ENCODE measurements at places on chromosomes 3 and 15.

GRCh38 chr15:51884517-51885236 is 55.2 kb downstream of the TMOD3 start:
- no peak for DNase-seq

DNA sequence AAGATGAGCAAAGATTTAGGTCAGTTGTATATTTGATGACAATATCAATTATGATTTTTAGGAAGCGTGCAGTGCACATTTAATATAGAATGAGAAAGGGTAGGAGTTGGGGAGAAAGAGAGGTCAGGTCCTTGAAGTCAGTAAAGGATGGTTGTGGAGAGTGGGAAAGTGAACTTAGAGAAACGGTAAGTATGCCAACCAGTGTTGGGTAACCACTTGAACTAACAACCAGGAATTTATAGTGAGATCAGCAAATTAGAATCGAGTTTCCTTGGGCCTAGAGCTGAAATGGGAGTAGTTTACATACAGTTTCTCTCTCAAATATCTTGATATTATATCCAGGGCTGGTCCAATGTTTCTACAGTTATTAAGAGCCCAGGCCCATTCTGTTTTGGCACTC is 188.5 kb upstream of the RBMS3 start:
- DNase-seq = no peak

GRCh38 chr3:104291437-104291851 is 1075.3 kb upstream of the ALCAM start:
- DNase-seq = no peak

DNA sequence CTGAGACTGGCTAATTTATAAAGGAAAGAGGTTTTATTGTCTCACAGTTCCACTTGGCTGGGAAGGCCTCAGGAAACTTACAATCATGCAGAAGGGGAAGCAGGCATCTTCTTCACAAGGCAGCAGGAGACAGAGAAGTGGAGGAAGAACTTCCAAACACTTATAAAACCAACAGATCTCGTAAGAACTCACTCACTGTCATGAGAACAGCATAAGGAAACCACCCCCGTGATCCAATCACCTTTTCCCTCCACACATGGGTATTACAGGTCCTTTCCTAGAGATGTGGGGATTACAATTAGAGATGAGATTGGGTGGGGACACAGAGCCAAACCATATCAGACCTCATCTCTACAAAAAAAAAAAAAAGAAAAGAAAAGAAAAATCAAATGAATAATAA is 25.7 kb downstream of the CGGBP1 start:
- DNase-seq = no peak

GRCh38 chr15:20340931-20341661 is 200.5 kb downstream of the GOLGA6L6 start:
- no peak for DNase-seq

- no peak for DNase-seq
Observed at GRCh38 chr3:167843481-167843880, 108.0 kb downstream of the SERPINI1 start.

DNA sequence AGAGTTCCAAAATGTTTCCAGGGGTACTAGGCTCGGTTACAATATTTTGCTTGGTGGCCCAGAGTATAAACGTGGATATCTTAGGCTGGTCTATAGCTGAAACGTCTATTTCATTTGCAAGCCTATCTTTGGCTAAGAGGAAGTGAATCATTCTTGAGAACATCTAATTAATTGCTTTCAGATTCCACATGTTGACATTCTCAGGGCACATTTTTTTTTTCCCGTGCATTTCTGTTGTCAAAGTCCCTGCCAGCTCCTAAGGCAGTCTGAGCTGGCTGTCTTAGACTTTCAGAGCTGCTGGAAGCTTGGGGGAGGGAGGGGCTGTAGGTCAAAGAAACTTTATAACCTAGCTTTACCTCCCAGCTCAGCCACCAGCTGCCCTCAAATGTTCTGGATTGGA is 23.2 kb upstream of the LAMP3 start:
- DNase-seq = no peak

- DNase-seq = no peak
Observed at GRCh38 chr15:65038836-65039235, 6.4 kb upstream of the SLC51B start.

GRCh38 chr15:78930577-78931388 is 14.1 kb downstream of the CTSH start:
- DNase-seq = peak; percentile 99

GRCh38 chr15:35540021-35540420 is 5.9 kb downstream of the DPH6 start:
- no peak for DNase-seq

DNA sequence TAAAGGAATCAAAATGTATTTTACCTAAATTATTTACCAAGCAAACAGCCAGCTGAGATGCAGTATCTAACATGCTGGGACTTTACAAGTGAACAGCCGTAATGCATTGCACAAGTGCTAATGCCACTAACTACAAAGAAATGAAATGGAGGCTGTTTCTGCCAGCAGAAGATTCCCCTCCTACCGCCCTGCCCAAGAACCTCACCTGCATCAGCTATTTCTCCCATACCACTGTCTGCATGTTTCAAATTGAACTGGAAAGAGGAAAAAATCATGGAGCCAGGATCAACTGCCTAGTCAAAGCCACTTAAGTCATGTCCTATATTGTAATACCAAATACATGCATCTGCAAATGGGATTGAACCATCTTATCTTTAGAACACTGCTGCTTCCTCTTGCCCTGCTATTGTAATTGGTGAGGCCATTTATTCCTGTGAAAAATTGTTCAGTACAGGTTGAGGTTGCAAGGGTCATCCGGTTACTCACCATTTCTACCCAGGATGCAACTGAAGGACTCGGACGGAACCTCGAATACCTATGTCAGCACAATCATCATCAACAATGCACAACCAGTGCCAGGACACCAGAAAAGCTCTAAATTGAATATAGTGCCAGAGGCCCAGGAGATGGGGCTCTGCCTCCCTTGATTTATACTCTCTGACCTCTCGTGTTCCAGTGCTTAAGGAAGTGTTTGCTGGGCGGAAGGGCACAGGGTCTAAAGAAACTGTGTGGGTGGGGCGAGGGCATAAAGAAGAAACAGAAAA is 27.5 kb downstream of the ANXA2 start:
- no peak for DNase-seq

DNA sequence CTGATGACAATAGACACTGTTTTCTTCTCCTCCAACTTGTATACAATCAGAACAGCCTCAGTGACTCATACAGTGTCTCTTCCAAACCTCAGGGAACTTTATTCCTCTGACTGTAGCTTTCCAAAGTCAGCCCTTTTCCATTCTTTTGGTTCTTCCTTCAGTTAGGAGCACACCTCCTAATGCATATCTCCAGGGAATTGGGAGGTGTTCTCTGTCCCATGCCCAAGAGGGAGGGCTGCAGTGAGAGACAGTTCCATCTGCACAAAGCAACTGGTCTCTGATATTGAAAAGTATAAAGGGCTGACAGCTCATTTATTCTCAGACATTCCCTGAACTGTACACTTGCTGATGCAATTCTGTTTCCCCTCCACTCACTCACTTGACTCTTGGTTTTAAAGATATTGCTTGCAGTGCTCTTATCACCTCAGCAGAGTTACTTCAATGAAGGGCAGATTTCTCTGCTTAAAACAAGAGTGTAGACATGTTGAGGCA is 337.8 kb upstream of the TBC1D5 start:
- no peak for DNase-seq

DNA sequence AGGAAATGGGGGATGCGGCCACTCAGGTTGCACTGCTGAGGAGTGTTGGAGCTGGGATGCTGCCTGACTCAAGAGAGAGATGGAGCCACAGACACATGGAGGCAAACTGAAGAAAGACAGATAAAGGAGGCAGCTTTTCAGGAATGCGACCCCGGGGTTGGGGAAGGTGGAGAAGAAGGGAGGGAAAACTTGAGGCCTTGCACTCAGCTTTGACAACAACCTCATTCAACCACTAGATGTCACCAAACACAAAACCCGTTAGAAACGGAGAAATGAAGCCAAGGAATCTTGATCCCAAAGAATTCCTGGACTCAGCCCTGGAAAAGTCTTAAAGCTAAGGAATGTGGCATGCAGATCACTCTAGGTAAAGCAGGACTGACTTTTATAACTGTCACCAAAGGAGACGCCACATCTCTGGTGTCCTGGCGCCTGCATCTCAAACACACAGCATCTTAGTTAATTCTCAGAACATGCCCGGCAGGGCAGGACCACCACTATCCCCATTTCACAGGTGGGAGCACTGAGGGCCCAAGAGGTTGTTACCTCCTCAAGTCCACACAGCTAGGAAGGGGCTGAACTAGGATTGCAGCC is 59.6 kb upstream of the LMCD1 start:
- DNase-seq = no peak

- DNase-seq = peak; percentile 31
Observed at GRCh38 chr15:32867313-32867626, 149.5 kb downstream of the GREM1 start.

DNA sequence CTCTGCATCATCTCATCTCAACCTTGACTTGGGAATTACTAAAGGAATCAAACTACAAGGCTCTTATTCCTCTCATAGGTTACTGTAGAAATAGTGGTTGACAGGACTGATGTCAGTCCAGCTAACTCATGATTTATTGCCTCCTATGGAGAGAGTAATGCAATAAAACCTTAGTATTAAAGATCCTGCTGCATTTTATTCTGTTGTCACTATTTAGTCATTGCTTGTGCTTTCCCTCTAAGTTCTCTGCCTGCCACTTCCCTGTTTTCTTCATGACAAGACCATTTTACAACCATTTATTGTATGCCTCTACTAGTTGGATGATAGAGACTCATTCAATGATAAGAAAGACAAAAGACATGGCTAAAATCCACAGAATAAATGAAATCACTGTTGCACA is 134.1 kb upstream of the GRM7 start:
- DNase-seq = no peak

- DNase-seq = no peak
Observed at GRCh38 chr15:58517252-58517681, 85.5 kb downstream of the LIPC start.

GRCh38 chr15:72135719-72136118 is 17.5 kb downstream of the SENP8 start:
- no peak for DNase-seq

Data from epithelial cell of prostate (primary cell).